ENCODE measurements at places on chromosomes 4 and X.

- DNase-seq = no peak
These were observed 139.7 kb downstream of the COL25A1 start for GRCh38 chr4:109162759-109163158.

DNA sequence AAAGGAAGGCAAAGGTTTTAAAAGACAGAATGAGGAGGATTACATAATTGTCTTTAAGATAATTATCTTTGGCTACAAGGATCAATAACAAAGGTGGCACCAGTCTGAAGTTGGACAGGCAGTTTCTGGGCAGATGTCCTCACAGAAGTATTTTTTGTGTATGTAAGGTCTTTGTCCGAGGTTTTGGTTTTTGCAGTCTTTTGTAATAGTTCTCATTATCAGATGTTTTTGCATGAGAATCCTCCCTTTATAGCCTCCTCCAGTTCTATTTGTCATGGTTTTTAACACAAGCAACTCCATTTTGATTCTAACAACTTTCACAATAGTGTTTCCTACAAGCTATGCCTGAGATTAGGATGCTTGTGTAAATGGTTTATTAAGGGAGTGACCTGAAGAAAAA is 286.2 kb downstream of the IL1RAPL2 start:
- DNase-seq = no peak

- DNase-seq = no peak
These were observed 41.0 kb downstream of the IRF2 start for GRCh38 chr4:184433258-184433892.

DNA sequence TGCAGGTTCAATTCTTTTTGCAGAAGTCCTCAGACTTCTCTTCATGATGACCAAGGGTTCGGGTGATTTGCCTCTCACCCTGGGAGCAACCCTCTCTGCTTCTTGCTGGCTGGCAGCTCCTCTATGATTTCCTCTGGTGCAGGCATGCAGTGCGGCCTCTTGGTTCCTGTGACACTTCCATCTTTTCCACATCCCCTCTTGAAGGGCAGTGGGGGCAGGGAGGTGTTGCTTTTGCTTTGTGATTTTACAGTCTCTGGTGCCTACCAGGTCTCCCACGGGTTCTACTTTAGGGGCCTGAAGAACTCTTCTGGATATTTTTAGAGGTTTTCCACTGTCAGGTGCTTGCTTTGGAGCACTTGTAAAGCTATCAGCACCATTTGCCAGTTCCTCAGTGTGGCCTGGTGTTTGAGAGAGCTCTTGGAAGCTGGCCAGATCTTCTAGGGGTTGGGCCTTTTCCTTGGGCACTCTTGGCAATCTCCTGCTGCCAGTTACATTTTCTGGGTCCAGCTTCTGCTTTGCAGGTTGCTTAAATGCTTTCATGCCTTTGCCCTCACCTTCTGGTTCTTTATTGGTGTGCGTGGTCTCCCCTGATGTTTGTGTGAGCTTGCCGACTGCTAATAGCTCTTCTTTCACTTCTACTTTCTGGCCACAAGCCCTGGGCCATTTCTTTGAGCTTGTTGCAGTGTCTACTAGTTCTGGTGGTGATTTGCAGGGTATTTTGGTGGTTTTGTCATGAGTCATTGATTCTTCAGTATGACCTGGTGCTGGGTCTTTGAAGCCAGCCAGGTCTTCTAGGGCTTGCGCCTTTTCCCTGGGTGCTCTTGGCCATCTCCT is 11.5 kb upstream of the CHST7 start:
- DNase-seq = no peak

DNA sequence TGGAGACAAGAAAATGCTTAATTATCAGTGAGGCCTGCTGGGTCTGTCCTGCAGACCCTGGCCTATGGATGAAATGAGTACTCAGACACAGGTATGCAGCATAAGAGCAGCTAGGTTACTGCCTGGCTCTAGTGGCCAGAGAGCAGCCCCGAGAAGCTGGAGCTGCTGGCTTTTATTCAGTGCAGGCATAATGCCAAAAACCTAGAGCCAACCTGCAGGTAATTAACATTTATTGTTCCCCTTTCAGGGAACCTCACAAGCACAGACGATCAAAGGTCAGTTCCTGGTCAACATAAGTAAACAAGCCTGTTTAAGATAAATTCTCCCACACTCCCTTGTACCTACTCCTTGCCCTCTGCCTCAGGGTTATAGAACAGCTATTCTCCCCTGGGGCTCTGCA is 13.3 kb downstream of the IDS start:
- DNase-seq = no peak

GRCh38 chr4:102420563-102421398 is 75.5 kb upstream of the SLC39A8 start:
- DNase-seq = no peak

DNA sequence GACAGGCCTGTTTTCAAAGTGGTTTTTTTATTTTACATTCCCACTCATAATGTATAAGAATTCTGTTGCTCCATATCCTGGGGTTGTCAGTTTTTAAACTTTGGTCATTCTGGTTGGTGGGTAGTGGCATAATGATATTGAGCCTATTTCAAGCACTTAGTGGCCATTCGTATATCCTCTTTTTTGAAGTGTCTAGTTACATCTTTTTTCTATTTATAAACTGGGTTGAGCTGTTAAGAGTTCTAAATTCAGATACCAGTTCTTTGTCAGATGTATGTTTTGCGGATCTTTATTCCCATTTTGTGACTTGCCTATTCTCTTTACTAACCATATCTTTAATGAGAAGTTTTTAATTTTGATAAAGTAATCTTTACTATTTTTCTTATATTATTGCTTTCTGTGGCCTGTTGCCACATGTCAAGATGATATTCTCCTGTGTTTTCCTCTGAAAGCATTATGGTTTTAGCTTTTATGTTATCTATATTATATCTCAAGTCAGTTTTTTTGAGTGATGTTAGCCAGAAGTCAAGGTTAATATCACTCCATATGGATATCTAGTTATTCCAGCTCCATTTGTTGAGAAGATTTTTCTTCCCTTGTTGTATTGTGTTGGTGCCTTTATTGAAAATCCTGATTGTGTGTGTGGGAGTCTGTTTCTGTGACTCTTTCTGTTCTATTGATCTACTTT is 110.9 kb downstream of the FHIP1A start:
- no peak for DNase-seq

GRCh38 chrX:77422891-77423648 is 24.1 kb upstream of the FGF16 start:
- no peak for DNase-seq

GRCh38 chrX:134969726-134970125 is 21.1 kb upstream of the SMIM10 start:
- no peak for DNase-seq

DNA sequence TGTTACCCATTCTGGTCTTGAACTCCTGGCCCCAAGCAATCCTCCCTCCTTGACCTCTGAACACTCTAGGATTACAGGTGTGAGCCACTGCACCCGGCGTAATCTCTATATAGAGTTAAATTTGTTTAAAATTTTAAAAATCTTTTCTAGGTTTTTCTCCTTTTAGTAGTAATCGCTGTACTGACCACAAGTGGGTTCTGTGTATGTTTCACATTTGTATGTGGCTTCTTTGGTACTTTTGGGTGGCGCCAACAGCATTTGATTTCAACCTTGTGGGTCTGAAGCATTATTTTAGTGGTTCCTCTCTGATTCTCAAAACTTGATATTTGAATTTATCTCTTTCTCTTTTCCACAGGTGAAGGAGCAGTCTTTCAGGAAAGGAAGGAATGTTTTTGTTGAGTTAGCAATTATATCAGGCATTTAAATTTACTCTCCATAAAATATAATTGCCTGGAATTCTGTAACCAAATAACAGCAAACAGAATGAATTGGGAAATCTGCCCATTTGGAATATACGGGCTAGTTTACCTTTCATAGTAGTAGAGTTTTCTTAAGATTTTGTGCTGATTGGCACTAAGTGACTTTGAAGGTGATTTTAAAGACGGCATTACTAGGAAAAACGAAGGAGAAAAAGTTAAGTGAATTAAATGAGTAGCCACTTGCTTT is 29.5 kb downstream of the ARHGAP10 start:
- no peak for DNase-seq

- no peak for DNase-seq
These were observed 64.5 kb upstream of the CLDN34 start for GRCh38 chrX:9902656-9903055.

DNA sequence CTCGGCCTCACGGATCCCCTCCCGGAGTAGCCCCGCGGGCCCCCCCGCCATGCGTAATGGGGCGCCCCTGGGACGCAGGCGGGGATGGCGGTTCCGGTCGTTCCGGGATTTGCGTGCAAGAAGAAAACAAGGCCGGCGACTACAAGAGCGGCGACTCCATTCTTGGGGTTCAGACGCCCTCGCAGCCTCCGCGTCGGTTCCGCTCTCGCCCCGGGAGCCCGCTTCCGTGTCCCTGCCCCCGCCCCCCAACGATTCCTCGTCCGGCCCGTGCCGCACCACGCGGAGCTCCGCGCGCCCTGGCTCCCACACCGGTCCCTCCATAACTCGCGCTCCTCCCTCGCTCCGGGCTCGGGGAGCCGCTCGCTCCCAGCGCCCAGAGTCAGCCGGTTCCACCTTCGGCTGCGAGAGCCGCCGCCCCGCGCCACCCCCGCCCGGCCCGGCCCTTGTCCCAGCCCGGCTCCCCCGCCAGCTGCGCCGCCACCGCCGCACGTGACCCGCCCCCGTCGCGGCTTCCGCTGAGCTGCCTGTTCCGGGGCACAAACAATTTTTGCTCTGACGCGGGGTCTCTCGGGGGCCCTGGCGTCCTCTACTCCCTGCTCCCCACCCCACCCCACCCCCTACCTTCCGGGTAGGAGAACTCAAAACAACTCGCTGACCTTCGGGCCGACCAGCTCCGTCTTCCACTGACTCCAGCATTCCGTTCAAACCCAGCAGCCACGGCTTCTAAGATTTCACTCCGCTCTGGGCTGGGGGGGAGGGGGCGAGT is 78.8 kb upstream of the BCOR start:
- DNase-seq = peak; percentile 68

DNA sequence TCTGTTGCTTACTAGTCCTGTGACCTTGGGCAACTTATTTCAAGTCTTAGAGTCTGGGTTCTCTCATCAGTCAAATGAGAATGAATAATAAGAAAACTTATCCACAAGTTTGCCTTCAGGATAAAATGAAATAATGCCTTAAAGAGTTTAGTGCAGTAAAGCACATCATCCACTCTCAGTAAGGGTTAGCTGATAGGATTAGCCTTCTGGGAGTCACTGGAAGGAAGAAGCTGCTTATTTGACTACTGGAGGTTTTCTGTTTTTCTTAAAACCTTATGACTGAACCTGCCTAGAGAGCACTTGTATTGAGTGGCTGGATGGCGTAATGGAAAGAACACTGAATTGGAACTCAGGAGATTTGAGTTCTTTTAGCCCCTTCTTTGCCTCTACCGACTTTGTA is 1.8 kb downstream of the RNF128 start:
- no peak for DNase-seq

- no peak for DNase-seq
These were observed 725.9 kb upstream of the GRID2 start for GRCh38 chr4:91577864-91578263.

DNA sequence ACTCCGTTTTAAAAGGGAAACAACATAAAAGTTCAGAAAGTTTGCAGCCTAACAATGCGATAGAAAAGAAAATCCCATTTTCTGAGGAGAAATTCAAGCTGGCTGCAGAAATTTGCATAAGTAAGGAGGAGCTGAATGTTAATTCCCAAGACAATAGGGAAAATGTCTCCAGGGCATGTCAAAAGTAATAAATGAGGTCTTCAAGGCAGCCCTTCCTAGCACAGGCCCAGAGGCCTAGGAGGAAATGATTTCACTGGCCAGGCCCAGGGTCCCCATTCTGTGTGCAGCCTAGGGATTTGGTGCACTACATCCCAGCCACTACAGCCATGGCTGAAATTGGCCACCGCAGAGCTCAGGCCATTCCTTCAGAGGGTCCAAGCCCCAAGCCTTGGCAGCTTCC is 59.3 kb downstream of the TKTL2 start:
- DNase-seq = no peak
